ENCODE measurements at places on chromosomes 12 and 14.

DNA sequence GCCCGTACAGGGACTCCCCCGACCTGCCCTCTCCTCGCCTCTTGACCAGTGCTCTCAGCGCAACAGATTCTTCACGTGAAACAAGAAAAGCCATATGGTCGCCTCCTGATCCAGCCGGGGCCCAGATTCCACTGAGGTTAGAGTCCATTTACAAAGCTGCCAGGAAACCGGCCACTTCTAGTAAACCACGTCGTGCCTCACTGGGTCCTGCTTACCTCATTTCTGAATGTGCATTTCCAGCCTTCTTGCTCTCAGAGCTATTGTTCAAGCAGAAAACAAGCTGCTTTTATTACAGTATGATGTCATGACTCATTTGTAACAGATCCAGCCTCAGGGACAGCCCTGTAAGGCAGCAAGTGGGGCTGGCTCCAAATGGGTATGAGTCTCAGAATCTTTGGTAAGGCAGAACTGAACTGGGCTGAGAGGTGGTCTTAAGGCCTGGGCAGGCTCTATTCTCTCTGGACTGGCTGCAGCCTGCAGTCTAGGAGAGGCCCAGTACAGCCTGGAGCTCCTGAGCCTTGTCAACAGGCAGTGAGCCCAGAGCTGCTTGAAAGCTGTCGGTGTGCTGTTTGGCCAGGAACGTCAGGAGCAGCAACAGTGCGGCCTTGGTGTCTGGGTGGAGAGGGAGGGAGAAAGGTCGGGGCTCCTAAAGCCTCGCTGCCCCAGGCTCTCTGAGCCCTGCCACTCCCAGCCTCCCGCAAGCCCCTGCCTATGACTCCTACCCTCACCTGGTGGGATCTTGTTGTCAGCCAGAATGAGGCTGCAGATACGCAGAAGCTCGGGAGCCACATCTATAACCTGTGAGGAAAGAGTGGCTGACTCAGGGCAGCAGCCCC lies 8.3 kb downstream of the REC8 start:
- DNase-seq: no peak

- no peak for DNase-seq
Observed at GRCh38 chr14:52987514-52987913, 36.7 kb upstream of the FERMT2 start.

GRCh38 chr12:118127867-118128266 lies 8.1 kb upstream of the PEBP1 start:
- no peak for DNase-seq

DNA sequence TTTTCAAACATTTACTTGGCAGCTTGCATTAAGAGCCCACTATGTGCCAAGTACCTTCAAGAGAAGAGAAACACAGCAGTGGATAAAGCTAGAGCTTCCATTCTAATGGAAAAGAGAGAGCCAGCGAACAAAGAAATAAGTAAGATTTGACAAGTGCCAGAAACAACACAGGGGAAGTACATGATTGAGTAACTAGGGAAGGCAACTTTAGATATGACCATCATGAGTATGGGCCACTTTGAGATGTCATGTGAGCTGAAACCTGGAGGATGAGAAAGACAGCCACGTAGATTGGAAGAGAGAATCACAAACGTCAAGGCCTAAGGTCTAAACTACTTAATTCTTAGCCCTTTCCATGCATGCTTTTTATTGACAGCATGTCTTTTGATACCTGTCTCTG lies 121.4 kb downstream of the ITPR2 start:
- DNase-seq: no peak

DNA sequence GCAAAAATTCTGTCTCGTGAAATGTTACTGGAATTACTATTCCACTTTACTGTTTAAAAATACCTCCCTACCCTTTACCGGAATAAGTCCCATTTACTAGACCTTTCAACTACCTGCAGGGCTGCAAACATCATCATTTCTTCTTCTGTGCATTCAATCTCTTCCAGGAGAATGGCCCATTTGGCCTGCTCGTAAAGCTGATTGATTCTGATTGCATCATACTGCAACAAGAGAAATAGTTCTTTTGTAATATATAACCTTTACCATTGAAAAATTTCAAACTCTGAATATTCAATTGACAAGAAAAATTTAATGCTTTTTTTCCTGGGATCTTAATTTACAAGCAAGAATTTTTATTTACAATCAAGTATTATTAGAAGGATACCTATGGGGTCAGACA lies 72.4 kb downstream of the FERMT2 start:
- DNase-seq: no peak
